ENCODE measurements at places on chromosomes 1 and 21.
A peak's percentile ranks its signal among the peaks of the same experiment; 100 is the strongest.

DNA sequence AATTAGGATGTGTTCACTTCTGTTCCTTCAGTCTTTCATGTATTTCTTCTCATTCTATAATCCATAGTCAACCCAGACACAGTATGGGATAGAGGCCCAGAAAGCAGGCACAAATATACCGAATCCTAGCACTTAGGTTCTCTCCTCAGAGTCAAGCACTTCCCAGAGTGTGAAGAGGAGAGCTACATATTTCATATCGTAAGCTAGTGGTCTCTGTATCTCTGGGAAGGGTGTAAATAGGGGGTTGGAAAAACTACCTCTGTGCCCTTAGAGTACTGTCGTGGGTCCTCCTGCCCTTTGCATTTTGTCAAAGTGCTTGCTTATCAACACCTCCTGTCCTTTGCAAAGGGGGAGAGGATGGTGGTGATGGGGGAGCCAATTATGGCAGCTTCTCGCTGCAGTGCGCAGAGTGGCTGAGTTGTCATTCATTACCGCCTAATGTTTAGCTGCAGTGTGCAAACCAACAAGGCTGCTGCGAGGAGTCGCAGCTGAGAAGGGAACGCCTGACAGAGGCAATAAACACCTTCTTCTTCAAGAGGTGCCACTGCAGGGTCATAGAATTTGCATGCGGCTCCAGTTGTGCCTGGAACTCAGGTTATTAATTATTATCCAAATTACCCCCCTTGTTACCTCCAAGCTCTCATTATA lies 182.7 kb downstream of the NUF2 start:
- no peak for DNase-seq

GRCh38 chr1:147549526-147549925 lies 8.2 kb downstream of the BCL9 start:
- DNase-seq: no peak

DNA sequence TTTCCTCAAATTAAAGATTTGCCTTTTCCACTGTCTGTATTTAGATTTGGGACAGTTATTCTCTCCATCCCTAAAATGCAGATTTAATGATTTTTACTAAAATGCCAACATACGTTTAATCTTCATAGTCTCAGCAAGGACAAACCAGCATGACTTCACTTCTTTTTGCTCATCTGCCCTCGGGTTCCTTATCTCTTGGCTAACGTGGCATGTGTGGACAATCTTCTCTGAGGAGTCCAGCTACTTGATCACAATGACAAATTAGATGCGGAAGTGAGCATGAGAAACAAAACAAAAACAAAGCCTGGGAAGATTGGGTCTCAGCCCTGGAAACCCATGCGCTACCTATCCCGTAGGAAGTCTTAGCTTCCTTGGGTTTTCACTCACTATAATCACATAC lies 1.0 kb downstream of the MRAP start:
- no peak for DNase-seq

GRCh38 chr21:34981791-34982190 lies 67.3 kb downstream of the RUNX1 start:
- no peak for DNase-seq

GRCh38 chr1:91798740-91799139 lies 87.2 kb downstream of the TGFBR3 start:
- DNase-seq: no peak

DNA sequence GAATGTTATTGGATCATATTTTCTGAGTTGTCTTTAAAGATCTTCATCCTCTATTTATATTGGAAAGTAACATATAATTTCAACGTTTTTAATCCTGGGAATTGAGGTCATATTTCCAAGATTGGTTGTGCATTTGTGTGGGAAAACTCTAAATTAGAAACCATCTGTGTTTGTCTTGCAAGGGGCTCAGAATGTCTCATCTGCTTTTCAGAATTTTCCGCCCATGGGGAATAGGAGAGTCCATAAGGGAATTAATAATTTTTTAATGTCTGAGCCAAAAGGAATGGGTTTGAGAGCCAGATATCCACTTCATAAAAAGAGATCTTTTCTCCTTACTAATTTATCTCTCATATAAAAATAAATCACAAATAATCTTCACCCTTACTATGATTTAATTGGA lies 84.8 kb upstream of the MAP1LC3C start:
- DNase-seq: no peak

- DNase-seq: no peak
Observed at GRCh38 chr21:42621166-42621818, 32.1 kb upstream of the PDE9A start.

GRCh38 chr1:185080422-185080821 lies 35.1 kb downstream of the RNF2 start:
- DNase-seq: no peak

GRCh38 chr1:182641561-182641960 lies 37.4 kb upstream of the RGS16 start:
- no peak for DNase-seq

- no peak for DNase-seq
Observed at GRCh38 chr1:109767637-109768334, 4.1 kb upstream of the EPS8L3 start.

DNA sequence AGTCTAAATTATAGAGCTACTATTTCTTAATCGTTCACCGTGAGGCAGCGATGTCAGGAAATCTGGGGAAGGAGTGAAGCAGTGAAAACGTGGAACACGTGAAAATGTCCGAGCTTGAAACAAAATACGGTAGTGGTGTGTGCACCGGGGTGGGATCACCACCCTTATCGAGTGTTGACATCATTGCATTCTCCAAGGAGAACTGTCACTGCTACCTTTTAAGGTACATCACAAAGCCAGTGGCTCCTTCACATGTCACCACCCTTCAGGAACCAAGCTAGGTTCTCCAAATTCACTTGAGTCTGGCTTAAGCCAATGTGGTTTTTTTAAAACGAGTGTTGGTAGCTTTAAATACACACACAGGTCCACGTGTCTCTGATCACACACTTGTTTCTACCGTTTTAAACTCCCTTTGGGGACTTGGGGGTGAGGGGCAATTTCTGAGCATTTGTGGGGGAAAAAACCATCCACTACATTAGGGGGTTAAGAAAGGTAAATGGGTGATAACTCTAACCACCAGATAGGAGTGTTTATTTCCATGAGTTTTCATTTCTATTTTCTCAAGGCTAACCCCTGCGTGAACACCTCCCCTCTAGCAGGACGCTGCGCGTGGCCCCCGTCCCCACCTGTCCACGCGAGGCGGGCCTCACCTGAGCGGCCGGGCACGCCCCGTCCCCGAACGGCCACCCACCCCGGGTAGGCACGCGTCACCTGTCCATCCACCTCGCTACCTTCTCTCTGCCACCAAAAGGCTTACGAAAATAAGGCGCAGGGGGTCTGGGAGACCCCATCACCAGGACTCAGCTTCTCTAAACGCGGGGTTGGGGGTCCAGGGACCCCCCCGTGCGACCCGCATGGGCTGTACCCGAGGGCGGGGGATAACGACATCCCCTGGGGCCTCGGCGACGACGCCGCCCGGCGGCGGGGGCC lies 978 bp downstream of the PRDM15 start:
- peak; percentile 39 for DNase-seq

- DNase-seq: no peak
Observed at GRCh38 chr21:42155045-42155855, 63.7 kb upstream of the ABCG1 start.

DNA sequence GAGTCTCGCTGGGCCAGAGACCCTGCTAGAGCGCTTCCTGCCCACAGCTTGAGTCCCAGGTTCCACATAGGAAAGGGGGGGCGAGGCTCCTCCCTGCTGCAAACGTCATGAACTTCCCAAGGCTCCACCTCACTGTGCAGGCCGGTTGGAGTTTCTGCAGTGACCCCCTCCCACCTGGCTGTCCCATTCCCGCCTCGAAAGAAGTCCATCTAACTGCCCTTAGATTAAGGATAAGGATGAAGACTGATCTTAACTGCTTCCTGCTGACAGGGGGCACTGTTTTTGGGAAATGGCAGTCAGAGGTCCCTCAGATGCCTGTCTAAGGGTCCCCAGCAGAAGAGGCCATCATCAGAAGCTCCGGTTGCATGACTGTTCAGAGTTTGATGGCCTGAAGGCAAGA lies 62.7 kb downstream of the STUM start:
- DNase-seq: no peak

- DNase-seq: no peak
Observed at GRCh38 chr1:160168609-160169369, 17.4 kb downstream of the ATP1A4 start.

- no peak for DNase-seq
Observed at GRCh38 chr1:69787151-69787550, 219.4 kb downstream of the LRRC7 start.

- DNase-seq: no peak
Observed at GRCh38 chr1:235225299-235225698, 64.2 kb upstream of the RBM34 start.

GRCh38 chr1:245715291-245715701 lies 560.5 kb downstream of the KIF26B start:
- DNase-seq: no peak

- DNase-seq: no peak
Observed at GRCh38 chr1:7954683-7955082, 6.8 kb upstream of the PARK7 start.

- DNase-seq: no peak
Observed at GRCh38 chr21:41966041-41966833, 12.4 kb upstream of the C2CD2 start.

- DNase-seq: peak; percentile 49
Observed at GRCh38 chr1:16677552-16678431, 11.0 kb upstream of the RNU1-3 start.

DNA sequence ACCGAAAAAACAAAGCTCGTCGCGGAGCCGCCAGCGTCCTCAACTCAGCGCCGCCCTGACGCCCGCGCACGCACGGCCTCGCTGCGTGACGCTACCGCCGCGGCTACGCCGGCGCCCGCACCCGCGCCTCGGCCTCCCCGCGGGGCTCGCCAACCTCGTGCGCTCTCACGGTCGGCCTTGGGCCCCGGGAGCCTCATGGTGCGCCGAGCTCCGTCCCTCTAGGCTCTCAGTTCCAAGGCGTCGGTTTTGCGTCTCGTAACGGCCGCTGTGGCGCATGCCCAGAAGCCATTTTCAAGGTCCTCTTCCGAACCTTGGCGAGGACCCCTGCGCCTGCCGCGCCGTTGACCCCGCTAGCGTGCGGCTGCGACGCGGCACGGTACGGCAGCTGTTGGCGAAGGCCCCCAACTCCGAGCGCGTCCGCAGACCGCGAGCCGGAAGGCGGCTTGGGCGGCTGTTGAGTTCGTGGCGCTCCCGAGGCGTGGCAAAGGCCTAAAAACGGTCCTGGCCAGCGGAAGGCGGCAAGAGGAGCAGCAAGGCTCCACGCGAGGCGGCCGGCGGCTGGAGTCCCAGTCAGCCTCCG lies at the start of gene HENMT1:
Gene HENMT1, minus strand, starts transcription at position 64 of the 580 bp plus-strand sequence. CDS start 1,209 bp downstream, outside the sequence.
- DNase-seq: peak; percentile 63

GRCh38 chr1:193313354-193314140 lies 127.1 kb upstream of the B3GALT2 start:
- no peak for DNase-seq

- DNase-seq: no peak
Observed at GRCh38 chr1:216614011-216614934, 109.0 kb downstream of the ESRRG start.

DNA sequence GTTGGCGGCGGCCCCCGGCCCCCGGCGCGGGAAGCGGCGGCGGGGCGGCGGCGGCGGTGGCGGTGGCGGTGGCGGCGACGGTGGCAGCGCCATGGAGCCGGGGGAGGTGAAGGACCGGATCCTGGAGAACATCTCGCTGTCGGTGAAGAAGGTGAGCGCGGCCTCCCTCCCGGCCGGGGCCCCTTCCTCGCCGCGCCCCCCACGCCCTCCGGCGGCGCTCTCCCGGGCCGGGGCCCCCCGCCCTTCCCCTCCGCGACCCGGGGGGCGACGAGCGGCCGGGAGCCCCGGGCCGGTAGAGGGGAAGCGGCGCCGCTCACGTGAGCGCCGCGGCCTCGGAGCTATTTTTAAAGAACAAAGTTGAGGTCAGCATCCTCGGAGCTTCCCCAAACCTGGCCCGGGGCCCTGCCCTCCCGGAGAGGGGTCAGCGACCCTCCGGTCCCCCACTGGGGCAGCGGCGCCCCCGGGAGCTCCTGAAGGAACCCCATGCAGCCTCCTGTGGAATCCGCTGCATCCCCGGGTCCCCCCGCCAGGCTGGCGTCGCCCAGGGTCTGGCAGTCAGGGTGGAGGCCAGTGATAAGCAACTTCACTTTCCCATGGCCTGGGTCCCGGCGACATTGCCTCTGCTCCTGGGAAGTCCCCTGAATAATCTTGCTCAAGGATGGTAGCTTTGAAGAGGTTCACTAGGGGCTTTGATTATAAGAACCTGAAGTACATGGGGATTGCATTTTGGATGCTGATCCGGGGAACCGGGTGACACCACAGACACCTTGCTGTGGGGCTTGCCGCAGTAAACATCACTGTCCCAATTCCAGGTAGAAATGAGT lies 560 bp downstream of the PLEKHM2 start:
- DNase-seq: peak; percentile 25

DNA sequence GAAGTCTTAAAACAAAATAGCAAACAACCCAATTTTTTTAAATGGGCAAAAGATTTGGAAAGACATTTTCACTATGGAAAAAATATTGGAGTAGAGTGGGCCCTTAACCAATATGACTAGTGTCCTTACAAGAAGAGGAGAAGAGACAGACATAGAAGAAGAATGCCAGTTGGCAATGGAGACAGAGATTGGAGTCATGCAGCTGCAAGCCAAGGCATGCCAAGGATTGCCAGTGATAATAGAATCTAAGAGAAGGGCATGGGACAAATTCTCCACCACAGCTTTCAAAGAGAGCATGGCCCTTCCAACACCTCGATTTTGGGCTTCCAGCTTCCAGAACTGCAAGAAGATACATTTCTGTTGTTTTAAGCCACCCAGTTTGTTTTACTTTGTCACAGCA lies 92.7 kb downstream of the RGS2 start:
- no peak for DNase-seq

DNA sequence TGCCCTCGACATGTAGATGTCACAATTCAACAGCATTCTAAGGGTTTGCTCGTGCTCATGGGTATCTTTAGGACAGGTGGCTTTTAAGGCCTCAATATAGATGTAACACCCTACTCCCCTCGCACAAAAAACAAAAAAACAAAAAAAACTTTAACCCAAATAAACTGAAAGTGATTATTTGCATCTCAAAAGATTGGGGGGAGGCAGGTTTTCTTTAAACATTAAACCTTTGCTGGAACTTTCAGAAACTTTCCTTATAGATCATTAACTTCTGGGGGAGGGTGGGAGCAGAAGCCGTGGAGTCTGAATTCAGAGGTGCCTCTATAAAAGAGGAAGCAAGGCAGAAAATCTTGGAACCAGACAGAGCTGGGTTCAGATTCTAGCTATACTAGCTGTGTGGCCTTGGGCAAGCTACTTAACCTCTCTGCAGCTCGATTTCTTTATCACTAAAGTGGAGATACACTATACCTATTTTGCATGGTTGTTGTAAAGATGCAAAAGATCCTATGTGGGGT lies 3.2 kb upstream of the KIAA1614 start:
- DNase-seq: no peak

DNA sequence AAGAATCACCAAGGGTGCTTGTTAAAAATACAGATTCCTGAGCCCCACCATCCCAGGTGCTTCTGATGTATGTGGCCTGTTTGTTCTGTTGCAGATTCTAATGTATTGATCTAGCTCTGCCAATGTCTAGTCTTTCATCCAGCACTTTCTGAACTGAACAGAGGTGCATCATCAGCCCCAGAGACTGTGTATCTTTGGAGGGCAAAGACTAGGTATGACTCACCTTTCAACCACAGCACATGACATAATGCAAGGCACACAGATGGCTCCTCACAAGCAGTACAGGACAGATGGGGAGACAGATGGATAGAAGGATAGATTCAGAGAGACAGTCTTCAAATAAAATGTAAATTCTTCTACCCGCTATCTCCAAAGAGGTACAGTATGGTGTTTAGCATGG lies 32.3 kb downstream of the CD58 start:
- DNase-seq: peak; percentile 27

- no peak for DNase-seq
Observed at GRCh38 chr1:36411674-36412648, 14.3 kb upstream of the LSM10 start.
